ENCODE measurements at places on chromosomes 11 and 22.

DNA sequence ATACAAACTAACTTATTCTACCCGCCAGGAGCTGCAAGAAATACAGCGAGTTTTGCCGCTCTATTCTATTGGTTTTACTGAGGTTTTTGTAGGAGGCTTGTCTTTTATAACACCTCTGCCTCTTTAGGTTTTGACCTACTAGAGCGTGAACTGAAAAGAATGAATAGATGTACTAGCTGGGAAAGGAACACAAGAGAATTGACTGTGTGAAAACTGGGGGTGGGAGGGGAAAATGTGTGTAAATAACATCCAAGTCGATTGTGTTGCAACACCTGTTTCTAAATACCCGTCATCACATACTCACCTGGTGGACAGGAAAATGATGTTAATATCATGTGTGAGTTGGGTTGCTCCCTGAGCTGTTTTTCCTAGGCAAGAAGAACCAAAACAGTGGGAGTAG is 12.9 kb upstream of the JHY start:
- DNase-seq, result no peak

GRCh38 chr11:10474551-10474950 is 19.5 kb downstream of the AMPD3 start:
- DNase-seq, result no peak

DNA sequence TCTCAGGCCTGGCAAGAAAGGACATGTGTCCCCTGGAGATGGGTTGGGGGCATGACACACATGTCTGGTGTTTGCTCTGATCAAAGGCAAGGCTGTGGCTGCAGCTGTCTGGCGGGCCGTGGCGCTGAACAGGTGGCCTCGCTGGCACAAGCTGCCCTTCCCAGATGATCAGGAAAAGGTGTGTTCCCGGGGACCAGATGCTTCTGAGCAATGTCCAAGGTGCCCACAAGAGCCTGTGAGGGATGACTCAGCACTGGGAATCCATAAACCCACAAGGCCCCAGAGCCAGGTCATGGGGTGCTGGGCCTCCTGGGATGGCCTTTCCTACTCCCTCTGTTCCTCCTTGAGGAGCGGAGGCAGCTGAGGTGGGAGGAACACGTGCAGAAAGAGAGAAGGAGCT is 9.7 kb upstream of the LRP5 start:
- peak; percentile 55 for DNase-seq

DNA sequence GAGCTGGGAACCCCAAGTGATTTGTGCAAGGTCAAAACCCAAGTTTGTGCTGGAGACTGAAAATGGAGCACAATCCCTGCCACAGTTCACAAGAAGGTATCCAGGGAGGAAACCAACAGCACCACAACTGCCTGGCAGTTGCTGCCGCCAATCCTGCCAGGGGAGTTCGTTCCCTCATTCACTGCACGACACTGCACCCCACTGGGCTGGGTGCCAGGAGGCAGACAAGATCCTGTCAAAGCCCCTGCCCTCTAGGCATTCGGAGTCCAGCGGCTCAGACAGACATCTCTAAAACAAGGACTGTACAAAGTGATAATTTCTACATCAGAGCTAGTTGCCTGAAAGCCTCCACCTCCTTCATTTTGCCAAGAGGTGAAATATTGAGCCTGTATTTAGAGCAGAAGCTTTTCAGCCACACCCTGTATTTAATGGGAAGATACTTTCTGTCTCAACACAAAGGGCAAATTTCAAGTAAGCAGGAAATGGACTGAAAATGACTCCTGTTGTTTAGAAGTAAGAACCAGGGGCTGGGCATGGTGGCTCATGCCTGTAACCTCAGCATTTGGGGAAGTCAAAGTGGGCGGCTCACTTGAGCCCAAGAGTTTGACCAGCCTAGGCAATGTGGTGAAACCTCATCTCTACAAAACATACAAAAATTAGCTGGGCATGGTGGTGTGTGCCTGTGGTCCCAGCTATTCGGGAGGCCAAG is 277.4 kb upstream of the NARS2 start:
- no peak for DNase-seq

DNA sequence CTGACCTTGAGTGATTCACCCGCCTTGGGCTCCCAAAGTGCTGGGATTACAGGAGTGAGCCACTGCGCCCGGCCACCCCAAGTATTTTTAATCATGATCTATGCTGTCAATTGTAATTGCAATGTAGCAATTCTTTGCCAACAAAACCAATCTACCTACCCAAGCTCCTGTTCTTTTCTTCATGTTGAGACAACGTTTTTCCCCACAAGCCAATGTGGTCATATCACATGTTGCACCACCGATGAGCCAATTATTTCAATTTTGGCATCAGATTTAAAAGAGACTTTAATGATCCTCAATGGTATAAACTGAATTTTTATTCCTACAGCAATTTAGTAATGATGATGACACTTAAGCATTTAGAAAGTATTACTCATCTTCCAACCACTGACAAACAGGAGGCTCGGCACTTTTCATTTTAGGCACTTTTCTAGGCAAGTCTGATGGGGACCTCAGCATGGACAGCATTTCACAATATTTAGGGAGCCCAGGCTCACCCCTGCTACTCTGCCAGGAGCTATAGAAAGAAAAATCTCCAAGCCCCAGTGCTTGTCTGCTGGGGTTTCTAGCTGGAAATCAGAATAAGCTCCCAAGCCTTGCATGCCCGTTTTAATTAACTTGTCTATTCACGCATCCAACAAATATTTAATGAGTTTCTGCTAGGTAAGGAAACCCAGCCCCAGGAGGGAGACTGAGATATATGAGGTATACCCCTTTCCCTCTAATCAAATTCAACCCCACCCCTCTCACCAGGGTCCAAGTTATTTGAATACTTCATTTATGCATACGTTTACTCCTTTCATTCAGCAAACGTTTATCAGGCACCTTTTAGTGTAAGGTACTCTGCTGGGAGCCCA is 291.4 kb downstream of the ST3GAL4 start:
- DNase-seq, result no peak

- DNase-seq, result no peak
These were observed 5.7 kb downstream of the PRR5 start for GRCh38 chr22:44707752-44708151.

All from islet precursor cell (in vitro differentiated cells).